ENCODE measurements at places on chromosomes 7 and 10. TPM values are rescaled to one million over a fixed set of nuclear protein-coding genes. Genes with fewer than 3 reads are reported as not detected.

CCDC7 gene
- total RNA-seq: 38.4 TPM

SSMEM1 gene
- not detected for total RNA-seq

TRIM74 gene
- not detected for total RNA-seq

AOAH gene
- total RNA-seq: 10.5 TPM

ANKRD30A gene
- total RNA-seq: 0.22 TPM

COL28A1 gene
- total RNA-seq: 142 TPM

WNT8B gene
- not detected for total RNA-seq

KCP gene
- 0.59 TPM for total RNA-seq

SP8 gene
- total RNA-seq: not detected

SHOC2 gene
- 50.4 TPM for total RNA-seq

LEP gene
- 70.7 TPM for total RNA-seq

SUN3 gene
- not detected for total RNA-seq

IL2RA gene
- not detected for total RNA-seq

DLD gene
- total RNA-seq: 58.0 TPM

PANK1 gene
- 6.3 TPM for total RNA-seq

C10orf105 gene
- 0.30 TPM for total RNA-seq

PKD1L1 gene
- 0.59 TPM for total RNA-seq

RNF148 gene
- 2.1 TPM for total RNA-seq

TMEM270 gene
- not detected for total RNA-seq

Data from tibial nerve (tissue), 4 donors.